PC-3 (cell line): ENCODE measurements at places on chromosomes 5 and 9.

- DNase-seq: no peak
These were observed 240.8 kb upstream of the ZNF462 start for GRCh38 chr9:106622164-106622487.

- no peak for DNase-seq
These were observed 297.7 kb upstream of the POU5F2 start for GRCh38 chr5:94039101-94039500.

GRCh38 chr5:137181667-137182066 lies 317.5 kb downstream of the SPOCK1 start:
- no peak for DNase-seq

DNA sequence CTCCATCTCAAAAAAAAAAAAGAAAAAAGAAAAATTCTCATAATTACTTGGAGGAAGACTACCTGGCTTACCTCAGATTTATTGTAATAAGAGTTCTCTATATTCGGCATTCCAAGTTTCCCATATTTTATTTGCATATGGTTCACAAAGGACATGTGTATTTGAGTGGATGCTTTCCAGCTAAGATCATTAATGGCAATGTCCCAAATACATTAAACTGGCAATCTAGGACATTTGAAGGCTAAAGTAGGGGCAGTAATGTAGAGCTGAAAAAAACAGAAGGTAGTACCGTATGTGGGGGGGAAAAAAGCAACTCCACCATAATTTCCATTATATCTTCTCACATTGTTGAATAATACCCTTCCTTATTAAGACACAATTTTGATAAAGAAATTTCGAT lies 4.9 kb downstream of the TUT7 start:
- peak; percentile 78 for DNase-seq

- DNase-seq: no peak
These were observed 17.9 kb upstream of the DAPK1 start for GRCh38 chr9:87479801-87480201.

GRCh38 chr5:158872455-158872854 lies 227.3 kb downstream of the EBF1 start:
- DNase-seq: no peak

DNA sequence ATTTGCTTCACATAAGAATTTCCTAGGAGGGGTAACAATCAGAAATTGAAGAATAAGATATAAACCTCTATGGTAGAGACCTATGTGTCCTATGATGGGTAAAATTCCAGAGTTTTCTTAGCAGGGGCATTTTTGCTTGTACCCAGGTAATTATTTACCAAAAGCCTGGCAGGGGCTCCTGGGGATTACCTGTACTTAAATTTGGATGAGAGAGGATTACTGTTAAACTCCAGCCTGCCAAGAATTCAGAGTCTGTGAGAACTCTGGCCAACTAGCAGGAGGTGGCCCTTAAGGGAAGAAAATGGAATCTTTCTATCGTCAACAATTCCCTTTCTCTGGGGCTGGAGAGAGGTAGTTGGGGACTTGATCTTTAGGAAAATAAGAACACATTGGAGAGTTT lies 460.4 kb downstream of the PDE4D start:
- no peak for DNase-seq

DNA sequence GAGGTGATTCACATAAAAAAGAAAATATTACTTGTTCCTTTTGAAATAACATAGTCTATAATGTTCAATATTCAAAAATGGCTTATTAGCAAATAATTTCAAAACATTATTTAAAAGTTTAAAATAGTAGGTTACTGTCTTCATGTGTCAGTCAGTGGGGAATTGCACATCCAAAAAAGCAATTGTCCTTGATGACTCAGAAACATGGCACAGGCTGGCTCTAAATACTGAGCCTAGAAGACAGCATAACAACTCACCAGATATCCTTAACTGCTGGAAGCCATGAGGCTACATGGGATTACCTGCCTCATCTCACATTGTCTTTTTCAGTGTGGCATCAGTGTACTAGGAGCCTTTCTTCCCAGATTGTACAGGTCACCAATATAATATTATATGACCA lies 439.5 kb upstream of the RGMB start:
- peak; percentile 25 for DNase-seq

- no peak for DNase-seq
These were observed 35.5 kb upstream of the ADAMTSL1 start for GRCh38 chr9:18438300-18438925.

DNA sequence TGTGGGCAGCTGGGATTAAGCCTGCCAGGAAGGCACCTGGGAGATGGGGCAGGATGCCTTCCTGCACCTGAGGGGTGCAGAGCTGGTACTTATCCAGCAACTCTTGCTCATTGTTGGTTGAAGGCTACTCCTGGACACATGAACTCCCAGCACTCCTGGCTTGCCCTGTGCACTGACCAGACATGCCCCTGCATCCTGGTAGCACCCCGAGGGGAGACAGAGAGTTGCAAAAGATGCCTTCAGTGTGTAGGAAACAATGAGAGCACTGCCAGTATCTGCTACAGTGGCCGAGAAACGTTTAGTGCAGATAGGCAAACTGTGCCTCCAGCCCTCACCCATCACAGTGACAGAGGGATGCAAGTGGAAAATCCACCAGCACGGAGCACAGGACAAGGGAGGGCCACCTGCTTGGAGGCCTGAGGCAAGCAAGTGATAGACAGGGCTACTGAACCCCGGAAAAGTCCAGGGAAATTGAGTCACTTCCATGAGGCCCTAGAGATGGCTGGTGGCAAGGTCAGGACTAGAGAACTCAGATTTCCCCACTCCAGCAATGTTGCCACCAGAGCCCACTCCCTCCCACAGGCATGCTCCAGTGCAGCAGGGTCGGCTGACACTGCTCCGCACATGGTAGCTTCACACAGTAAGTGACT lies 171.1 kb downstream of the FSTL4 start:
- DNase-seq: no peak

DNA sequence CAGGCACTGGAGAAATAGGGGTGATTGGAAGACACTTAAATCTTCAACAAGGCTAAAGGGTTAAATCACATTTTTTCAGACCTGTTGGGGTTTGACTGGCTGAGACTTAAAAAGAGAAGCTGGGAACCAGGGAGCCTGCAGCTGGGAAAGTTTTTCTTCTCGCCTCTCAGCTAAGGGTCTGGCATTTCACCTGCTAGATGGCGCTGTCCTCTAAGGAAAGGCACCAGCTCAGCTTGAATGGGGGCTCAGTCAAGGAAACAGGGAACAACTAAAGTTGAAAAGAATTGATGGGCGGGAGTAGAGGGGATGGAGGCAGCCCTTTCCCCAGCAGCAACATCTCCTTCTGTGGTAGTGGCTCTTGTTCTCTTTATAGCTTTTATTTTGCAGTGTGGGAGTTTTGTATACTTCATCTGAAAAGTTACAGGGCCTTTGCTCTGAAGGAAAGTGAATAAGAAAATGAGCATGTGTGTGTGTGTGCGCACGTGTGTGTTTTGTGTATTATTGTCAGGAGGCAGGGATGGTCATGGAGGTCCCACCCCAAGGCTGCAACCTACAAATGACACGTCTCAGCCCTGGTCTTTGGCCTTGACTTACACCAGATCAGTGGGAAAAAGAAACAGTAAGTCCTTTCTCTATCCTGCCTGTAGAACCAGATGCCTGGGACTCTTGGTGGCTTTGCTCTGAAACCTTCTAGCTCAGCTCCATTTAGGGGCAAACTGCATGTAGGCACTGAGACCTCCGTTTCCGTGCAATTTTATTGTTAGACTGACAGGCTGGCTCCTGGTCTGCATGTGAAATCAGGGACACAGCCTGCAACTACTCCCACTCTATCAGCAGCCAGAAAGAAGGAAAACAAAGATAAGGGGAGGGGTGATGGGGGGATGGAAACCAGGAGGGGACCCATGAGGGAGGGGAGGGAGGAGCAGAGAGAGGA lies 316.2 kb upstream of the CLINT1 start:
- peak; percentile 90 for DNase-seq

- DNase-seq: peak; percentile 23
These were observed 81.7 kb downstream of the LHFPL2 start for GRCh38 chr5:78566747-78567425.

DNA sequence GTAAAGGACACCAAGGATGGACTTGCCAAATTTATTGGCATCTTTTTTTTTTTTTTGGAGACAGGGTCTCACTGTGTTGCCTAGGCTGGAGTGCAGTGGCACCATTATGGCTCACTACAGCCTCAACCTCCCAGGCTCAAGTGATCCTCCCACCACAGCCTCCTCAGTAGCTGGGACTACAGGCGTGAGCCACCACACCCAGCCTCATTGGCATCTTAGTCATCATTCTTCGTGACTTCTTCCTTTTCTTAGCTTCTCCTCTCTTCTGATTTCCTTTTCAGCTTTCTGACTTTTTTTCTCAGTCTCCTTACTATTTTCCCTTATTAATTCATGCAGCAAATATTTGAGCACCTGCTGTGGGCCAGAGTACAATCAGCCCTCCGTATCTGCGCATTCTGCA lies 6.1 kb downstream of the MAML1 start:
- no peak for DNase-seq

GRCh38 chr5:178309271-178310013 lies 76.8 kb upstream of the PHYKPL start:
- no peak for DNase-seq

GRCh38 chr5:159854916-159855315 lies 61.4 kb upstream of the ADRA1B start:
- no peak for DNase-seq

GRCh38 chr5:37477426-37477825 lies 98.3 kb downstream of the WDR70 start:
- DNase-seq: no peak

- no peak for DNase-seq
These were observed 58.8 kb upstream of the NEK6 start for GRCh38 chr9:124198948-124199347.

GRCh38 chr5:74314906-74315305 lies 325.6 kb downstream of the ENC1 start:
- peak; percentile 77 for DNase-seq

- no peak for DNase-seq
These were observed 445.8 kb upstream of the RIOK2 start for GRCh38 chr5:97628807-97629206.

DNA sequence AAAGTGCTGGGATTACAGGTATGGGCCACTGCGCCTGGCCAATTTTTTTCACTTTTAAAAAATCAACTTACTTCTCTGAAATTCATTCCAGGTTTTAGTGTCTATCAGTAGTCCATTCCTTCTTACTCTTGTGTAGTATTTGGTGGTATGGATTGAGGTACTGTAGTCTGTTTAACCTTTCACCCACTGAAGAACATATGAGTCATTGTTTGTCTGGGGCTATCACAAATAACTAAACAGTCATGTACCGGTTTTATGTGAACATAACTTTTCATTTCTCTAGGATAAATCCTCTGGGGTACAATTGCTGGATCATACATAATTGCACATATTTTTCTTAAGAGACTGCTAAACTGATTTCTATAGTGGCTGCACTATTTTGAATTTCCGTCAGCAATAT lies 1188.0 kb upstream of the CDH9 start:
- peak; percentile 40 for DNase-seq

GRCh38 chr5:16192311-16192710 lies 12.7 kb upstream of the MARCHF11 start:
- no peak for DNase-seq

DNA sequence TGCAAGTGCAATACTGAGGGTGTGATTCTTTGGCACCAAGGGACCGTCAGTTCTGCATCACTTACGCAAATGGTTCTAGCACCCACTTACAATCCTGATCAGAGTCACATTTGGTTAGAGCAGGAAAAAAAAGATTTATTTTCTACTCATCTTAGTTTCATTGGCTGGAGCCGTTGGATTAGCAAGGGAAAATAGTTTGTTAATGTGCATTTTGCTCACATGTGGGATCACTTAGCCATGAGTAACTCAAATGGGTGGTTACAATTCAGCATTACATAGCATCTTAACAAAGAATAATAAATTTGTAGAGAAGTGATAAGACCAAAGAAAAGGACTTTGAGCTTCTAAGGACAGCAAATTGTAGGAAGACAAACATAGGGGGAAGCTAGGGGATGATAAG lies 216.9 kb downstream of the AUH start:
- DNase-seq: no peak

DNA sequence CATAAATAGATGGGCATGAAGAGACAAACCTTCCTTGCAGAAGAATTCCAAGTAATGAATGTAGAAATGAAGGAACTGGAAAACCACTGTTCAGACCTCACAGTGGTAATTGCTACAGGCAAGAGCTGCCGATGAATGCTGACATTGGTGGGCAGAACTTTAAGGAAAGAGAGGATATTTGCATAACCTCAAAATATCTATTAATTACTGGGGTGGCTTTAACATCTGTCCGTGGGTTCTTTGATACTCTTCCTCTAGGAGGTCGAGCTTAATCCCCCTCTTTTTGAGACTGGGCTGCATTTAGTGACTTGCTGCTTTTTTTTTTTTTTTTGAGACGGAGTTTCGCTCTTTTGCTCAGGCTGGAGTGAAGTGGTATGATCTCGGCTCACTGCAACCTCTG lies 34.7 kb downstream of the LAMC3 start:
- no peak for DNase-seq

DNA sequence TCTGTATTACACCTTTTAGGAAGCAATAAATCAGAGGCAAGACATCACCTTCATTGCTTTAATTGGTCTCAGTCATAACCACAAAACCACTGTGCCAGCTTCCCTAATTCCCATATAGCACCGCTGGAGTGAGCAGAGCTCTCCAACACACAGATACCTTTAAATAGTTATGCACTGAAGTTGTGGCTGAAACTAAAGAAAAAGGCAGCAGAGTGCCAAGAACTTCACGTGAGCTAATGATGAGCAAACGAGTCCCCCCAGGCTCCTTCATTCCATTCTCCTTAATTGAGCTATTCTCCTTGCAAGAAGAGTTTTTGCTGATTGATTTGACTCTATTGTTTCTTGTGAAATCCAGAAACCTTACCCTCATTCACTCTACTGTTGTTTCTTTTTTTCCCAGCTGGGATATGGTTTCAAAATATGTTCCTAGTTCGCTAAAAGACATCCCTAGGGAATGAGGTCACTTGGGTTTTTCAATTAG lies 501.5 kb downstream of the SPATA31D1 start:
- DNase-seq: peak; percentile 24

DNA sequence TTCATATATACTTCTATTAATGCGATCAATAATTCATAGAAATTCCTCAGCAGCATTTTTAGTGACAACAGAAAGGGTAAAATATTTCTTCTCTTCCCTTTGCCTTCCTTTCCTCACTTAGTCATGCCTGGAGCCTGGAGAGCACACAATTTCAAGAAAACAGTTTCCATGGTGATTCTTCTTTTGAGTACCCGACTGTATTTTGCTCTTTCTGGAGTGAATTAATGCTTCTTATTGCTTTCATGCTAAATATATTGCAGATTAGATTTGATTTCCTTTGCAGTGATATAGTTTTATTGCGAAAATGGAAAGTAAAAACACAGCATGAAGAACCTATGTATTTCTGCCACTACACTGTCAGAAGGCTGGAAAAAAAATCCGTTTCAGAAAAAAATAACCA lies 153.5 kb downstream of the PPP2R2B start:
- DNase-seq: no peak

GRCh38 chr5:145752534-145752933 lies 82.6 kb downstream of the PRELID2 start:
- no peak for DNase-seq
